ENCODE measurements at places on chromosomes 4 and X. TPM values are rescaled to one million over a fixed set of nuclear protein-coding genes. Genes with fewer than 3 reads are reported as not detected.
A peak's percentile ranks its signal among the peaks of the same experiment; 100 is the strongest.

GRCh38 chr4:1842993-1843448 is 12.9 kb downstream of the LETM1 start:
- no peak for DNase-seq

DNA sequence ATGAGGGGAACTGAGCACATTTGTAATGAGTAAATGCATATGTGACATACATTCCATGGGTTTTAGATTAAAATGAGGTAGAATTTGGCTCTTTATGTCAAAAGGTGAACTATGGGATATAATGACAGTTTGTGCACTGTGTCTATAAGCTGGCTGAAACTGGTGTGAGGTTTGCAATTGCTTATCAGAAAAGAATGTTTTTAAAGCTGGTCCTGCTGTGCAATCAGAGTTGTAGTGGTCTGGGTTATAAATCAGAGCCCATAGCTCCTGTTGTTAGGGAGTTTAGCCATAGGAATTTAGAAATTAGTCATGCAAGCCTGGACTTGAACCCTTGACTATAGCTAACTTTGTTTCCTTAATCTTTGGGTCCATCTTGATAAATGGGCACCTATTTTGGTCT is 23.1 kb upstream of the GATB start:
- no peak for DNase-seq

DNA sequence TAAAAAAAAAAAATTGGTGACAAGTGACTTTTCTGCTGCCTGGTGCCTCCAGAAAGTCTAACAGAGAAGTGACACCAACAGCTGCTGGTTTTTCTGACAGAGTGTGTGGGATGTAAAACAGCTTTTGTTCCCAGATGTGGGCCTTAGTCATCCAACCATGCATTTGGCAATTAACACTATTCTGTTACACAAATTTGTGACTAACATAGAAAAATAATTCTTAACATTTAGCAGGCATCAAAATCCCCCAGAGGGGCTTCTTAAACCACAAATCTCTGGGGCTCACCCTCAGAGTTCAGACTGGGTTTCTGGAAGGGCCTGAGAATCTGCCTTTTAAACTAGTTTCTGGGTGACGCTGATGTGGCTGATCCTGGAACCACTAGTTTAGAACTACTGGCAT is 100.5 kb upstream of the PCDH7 start:
- no peak for DNase-seq

DNA sequence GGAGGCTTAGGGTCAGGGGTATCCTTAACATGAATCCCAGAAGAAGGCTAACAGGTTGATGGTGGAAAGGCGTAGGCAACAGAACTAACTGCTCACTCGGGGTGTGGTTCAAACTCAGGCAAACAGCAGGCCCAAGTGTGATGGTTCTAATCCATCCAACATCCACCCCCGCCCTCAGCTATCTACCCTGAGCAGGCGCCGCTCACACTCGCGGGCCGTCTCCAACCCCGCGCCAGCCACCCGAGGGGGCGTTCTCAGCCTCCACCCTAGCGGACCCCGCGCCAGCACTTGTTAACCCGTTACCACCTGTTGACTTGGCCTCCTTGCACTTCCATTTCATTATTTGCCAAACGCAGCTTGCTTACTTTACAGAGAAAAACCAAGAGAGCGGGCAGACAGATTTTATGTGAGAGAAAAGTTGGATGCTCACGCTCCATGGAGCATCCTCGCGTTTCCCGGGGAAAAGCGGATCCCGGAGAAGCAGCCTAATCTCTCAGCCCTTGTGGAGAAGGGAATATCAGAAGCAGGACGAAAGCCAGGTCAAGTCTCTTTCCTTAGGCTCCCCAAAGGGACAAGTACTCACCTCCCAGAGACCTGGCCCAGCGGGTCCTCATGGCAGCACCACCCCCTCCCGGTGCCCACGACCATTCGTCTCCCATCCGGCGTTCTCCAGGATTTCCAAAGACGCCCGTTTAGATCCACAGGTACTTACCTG is 773 bp downstream of the SNCA start:
- DNase-seq: peak; percentile 73

DNA sequence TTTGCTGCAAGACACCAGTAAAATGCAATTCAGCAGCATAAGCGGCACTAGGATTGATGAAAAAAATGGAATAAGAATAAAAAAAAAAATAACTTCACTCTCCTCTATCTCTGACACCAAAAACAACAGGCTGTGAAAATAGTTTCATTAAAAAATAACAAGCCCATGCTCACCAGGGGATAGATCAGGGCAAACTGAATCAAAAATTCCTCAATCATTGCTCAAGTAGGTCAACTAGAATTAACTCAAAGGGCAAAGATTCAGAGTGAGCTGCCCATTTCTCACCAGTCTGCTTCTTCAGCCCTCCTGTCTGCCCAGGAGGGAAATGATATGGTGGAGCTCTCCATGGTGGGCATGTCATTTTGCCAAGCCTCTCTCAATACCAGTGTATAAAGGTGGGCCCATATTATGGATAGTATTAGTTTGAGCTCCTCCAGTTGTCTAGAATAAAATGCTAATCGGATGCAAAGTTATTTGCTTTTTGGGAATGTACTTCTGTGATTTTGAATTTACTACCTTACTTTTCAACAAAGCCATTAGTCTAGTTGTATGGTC is 153.9 kb downstream of the UNC5C start:
- DNase-seq: no peak

GRCh38 chr4:106583567-106583966 is 215.0 kb upstream of the GIMD1 start:
- DNase-seq: no peak

DNA sequence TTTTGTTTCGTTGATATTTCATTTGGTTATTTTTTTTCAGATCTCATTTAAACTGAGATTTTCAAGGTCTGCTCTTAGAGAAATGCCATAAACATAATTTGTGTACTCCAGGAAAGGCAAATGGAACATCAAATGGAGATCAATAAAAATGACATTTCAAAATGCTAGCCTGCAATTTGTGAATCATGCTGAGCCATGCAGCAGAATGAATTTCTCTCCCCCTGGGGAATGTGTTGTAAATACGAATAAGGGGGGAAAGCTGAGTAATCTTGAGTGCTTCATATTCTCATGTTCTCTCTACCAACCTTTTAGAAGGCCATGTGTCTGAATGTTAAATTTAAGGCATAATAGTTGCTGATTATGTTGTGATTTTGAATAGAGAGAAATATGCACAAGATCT is 7.8 kb downstream of the ZCCHC4 start:
- DNase-seq: no peak

LARP7 gene
- 52.9 TPM for total RNA-seq

- no peak for DNase-seq
Observed at GRCh38 chr4:177292171-177292570, 17.5 kb upstream of the NEIL3 start.

RIBC1 gene
- 0.81 TPM for total RNA-seq

MCF2 gene
- total RNA-seq: 0.65 TPM

DNA sequence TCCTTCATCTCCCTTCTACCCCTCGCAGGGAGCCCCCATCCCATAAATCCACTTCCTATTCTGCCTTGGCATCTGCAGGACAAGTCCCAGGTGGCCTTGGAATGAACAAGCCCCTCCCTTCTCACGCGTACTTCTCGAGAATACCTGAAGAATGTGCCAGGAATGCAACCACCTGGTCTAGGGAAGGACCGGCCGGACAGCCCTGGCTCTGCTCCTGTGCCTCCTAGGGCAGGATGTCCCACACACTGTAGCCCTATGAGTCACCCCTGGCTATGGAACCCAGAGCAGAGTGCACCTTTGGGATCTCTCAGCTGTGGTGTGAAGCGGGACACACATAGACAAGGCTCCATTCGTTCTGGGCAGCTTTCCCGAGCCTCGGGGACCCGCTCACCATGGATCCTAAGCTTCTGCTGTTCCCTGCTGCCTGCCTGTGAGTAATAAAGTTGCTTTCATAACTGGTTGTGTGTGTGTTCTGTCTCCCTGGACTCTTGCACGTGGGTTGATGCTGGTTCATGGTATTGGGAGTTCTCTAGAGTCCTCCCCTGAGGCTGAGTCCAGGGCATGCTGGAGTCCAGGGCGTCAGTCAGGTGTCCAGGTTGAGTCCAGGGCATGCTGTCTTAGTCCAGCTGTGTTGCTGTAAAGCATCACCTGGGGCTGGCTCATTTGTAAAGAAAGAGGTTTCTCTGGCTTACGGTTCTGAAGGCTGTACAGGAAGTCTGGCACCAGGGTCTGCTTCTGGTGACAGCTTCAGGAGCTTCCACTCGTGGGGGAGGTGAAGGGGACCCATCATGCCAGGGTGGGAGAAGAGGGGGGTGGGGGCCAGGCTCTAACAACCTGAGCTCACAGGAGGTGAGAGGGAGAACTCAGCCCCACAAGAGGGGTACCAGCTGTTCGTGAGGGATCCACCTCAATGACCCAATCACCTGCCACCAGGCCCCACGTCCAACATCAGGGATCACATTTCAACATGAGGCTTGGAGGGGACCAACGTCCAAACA is 7.4 kb upstream of the PDE6B start:
- DNase-seq: peak; percentile 43

- no peak for DNase-seq
Observed at GRCh38 chrX:56746996-56747395, 18.0 kb downstream of the NBDY start.

DNA sequence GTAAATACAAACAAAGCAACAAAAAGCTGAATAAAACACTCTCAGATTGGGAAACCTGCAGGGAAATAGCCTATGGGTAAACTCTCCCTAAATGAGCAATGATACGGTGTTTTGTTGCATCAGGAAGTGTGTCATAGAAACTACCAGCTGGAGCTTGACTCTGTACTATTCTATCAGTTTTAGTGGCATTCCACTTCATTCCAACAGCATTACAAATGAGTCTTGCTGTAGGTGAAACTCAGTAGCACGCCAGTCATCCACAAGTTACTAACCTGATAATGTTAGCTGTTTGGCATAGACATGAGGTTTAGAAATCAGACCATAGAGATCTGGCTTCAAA is 24.9 kb downstream of the FGFBP1 start:
- DNase-seq: no peak

DNA sequence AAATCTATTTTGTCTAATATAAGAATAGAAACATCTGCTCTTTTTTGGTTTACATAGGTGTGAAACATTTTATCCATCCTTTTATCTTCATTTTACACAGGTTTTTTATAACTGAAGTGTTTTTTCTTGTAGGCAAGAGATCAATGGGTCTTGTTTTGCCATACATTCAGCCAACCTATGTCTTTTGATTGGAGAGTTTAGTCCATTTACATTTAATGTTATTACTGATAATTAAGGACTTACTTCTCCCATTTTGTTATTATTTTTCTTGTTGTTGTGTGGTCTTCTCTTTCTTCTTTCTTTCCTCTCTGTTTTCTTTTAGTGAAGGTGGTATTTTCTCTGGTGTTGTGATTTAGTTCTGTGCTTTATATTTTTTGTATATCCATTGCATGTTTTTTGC is 785.3 kb downstream of the ARAP2 start:
- DNase-seq: no peak

- no peak for DNase-seq
Observed at GRCh38 chr4:26267087-26267486, 53.7 kb upstream of the RBPJ start.

SMARCAD1 gene
- 11.8 TPM for total RNA-seq

DNA sequence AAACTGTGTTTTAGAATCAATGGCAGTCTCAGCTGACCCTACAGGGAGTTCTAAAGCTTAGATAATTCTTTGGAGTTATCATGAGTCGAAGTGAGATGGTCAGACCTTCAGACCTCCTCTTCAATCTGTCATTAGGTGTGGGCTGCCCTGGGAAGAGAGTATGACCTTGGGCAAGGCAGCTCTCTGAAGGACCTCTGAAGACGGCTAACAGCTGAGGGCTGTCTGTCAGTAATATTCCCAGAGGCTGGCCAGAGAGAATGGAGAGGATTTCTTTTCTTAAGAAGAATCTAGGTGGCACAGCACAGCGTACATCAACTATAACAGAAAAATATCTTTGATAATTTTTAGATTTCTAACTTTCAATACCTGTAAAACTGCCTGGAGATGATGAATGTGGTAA is 379.4 kb downstream of the ZNF674 start:
- DNase-seq: no peak

GRCh38 chrX:129523079-129523911 is at the start of gene SMARCA1:
SMARCA1 (minus strand) TSS chrX:129523490; CDS start chrX:129523370, 120 bp downstream.
- no peak for DNase-seq

HOPX gene
- total RNA-seq: 5.2 TPM

- DNase-seq: no peak
Observed at GRCh38 chr4:76960014-76960413, 10.5 kb downstream of the SEPTIN11 start.

GRCh38 chr4:43380093-43380492 is 487.6 kb downstream of the GRXCR1 start:
- DNase-seq: no peak

GRCh38 chr4:108068442-108068841 is 78.8 kb downstream of the HADH start:
- DNase-seq: no peak

- DNase-seq: no peak
Observed at GRCh38 chr4:173827707-173828106, 297.7 kb upstream of the HAND2 start.

GRCh38 chrX:130347321-130347720 is 7.6 kb downstream of the SLC25A14 start:
- no peak for DNase-seq

GRCh38 chr4:24150034-24150433 is 260.2 kb upstream of the PPARGC1A start:
- DNase-seq: no peak

FAT4 gene
- 18.6 TPM for total RNA-seq

GRCh38 chr4:78534286-78534955 is 17.1 kb upstream of the ANXA3 start:
- no peak for DNase-seq

DNA sequence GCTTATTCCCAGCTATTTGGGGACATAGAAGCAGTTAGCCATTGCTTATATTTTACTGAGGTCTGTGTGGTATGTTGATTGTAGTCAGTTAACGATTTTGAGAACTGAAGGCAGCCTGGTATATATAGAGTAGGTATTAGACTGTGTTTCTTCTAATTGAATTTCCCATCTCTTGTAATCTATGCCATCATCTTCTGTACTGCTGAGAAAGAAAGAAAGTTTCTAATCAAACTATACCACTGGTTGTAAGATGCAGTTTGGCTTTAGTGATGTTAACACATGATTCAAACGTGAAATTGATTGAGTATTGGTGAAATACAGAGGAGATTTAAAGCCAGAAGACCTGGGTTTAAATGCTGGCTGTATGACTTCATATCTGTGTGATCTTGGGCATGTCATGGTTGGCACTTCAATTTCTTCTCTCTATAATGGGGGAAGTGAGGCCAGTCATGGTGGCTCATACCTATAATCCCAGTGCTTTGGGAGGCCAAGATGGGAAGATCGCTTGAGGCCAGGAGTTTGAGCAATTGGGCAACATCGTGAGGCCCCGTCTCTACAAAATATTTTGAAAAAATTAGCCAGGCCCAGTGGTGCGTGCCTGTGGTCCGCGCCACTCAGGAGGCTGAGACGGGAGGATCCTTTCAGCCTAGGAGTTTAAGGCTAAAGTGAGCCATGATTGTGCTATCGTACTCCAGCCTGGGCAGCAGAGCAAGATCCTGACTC is 11.6 kb downstream of the HTT start:
- DNase-seq: no peak

- DNase-seq: no peak
Observed at GRCh38 chr4:12186526-12186925, 757.8 kb upstream of the HS3ST1 start.

CCNB3 gene
- 0.11 TPM for total RNA-seq

Data from cardiac septum (tissue), 1 donor.